ENCODE measurements at places on chromosomes 5 and 9. TPM values are rescaled to one million over a fixed set of nuclear protein-coding genes. Genes with fewer than 3 reads are reported as not detected.

The C5orf58 gene
- total RNA-seq, result not detected

The SVEP1 gene
- total RNA-seq, result 7.5 TPM

The EPB41L4B gene
- 0.05 TPM for total RNA-seq

The RAB14 gene
- total RNA-seq, result 79.9 TPM

The SAP30L gene
- total RNA-seq, result 31.0 TPM

GRCh38 chr5:158736150-158736870 is 363.4 kb downstream of the EBF1 start:
- DNase-seq, result no peak

DNA sequence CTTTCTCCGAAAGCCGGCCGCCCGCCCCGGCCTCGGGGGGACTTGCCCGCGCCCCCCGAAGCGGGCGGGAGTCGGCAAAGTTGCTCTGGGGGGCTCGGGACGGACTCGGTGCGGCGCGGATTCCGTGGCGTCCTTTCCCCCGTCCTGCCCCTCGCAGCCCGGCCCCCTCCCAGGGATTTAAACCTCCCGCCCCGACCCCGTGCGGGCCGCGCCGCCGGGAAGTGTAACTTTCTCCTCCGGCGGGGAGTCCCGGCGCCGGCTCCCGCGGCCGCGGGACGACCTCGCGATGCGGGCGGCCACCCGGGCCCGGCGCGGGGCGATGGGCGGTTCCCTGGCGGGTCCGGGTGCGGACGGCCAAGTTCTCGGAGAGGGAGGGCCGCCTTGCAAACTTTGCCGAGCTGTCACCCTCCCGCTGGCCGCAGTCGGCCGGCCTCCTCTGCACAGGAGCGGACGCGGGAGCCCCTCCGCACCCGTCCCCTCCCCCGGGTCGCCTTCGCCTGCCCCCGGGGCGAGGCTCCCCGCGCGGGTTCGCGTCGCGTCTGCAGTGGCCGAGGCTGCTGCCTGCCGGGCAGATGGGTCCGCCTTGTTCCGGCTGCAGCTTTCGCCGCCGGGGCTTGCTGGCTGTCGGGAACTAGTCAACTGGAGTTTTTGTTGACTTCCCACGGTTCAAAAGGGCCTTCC is 732 bp downstream of the PBX3 start:
- DNase-seq, result no peak

GRCh38 chr9:16867576-16868311 is 2.7 kb downstream of the BNC2 start:
- peak; percentile 54 for DNase-seq

GRCh38 chr5:155303120-155303519 is 289.6 kb downstream of the KIF4B start:
- DNase-seq, result no peak

DNA sequence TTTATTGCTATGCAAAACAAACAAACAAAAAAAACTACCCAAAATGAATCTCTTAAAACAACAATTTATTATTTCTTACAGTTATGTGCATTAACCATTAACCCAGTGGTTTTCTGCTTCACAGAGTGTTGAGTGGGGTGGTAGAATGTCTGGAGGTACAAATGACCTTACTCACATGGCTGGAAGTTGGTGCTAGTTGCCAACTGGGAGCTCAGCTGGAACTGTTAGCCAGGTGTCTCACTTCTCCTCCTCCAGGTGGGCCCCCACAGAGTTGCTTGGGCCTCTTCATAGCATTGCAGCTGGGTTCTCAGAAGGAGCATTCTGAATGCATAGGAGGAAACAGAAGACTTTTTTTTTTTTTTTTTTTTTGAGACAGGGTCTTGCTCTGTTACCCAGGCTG is 10.5 kb upstream of the B4GALT1 start:
- no peak for DNase-seq

- DNase-seq, result no peak
These were observed 747 bp downstream of the ITGA1 start for GRCh38 chr5:52788505-52788821.

- no peak for DNase-seq
These were observed 40.3 kb downstream of the SERINC5 start for GRCh38 chr5:80215523-80215922.

GRCh38 chr9:74556685-74557084 is 59.5 kb downstream of the RORB start:
- no peak for DNase-seq

DNA sequence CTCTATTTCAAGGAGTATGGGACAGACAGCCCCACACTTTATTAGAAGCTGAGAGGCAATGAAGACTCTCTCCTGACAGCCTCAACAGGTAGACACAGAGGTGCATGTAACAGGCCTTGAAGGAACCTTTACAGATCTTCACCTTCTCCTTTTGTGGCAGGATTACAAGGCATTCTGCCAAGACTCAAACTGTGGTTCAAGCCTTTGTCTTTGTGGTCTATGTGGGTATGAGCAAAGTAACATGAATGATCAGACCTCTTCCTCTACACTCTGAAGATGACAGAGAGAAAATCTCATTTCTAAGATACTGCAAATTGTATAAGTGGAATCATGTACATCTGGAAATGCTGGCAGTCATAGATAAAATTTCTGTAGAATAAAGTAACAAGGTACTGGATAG is 346.9 kb downstream of the CDH9 start:
- DNase-seq, result no peak

DNA sequence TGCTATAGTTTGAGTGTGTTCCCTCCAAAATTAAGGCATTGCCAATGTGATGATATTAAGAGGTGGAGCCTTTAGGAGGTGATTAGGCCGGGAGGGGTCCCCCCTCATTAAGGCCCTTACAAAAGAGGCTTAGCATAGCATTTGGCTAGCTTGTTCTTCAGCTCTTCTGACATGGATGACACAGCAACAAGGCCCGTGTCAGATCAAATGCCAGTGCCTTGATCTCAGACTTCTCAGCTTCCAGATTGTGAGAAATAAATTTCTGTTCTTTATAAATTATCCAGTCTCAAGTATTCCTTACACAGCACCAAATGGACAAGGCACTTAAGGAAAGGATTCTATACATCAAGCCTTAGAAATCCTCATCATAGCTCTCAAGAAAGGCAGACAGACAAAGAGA is 31.8 kb downstream of the SLC38A9 start:
- no peak for DNase-seq

DNA sequence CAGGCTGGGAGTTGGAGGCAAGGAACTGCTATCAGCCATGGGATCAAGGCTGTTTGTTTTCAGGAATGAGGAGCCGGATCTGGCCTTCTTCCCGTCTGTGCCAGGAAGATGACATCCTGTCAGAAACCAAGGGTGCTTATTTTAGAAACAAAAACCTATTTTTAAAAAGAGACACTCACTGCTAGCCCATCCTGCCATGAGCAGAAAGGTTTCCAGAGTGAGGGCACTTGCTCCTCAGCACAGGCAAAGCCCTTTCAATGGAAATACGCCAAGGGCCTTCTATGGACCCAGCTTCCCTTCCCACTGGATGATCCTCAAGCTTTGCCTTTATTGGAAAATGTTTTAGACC is 132.6 kb upstream of the FSTL4 start:
- no peak for DNase-seq

- DNase-seq, result no peak
These were observed at the start of gene DOK3 for GRCh38 chr5:177509381-177509951. TSS of gene DOK3 (minus strand) at chr5:177509826. CDS start at chr5:177509540, 286 bp downstream.

DNA sequence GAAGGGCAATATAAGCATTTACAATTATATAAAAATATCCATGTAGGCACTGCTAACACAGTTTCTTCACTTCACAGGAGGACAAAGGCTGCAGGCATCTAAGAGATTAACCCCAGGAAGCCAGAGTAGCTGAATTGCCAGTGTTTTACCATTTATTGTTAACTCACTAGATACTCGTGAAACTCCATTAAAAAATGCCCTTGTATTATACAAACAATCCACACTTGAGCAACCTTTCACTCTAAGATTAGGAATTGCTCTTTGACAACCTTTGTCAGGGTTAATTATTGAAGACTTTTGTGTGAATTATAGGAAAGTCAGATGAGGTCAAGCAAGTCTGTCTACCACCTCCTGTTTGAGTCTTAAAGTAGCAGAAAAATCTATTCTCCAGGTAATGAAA is 317.8 kb downstream of the ADGRV1 start:
- no peak for DNase-seq

DNA sequence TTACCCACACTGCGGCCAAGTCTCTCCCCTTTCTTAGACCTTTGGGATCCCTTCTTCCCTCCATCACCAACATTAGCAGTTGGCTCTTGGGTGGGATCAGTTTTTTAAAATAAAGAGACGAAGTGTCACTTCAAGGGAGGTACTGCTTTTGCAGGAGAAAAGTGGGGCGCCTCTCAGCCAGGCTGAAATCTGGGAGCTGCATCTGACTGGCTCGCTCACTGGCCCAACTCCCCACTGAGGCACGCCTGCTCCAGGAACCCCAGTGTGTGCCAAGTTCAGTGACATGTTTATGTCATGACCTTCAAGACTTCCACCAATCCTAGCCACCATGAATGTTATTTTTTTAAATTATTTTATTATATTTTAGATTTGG is 130.5 kb downstream of the MVB12B start:
- DNase-seq, result no peak

GRCh38 chr5:33312571-33313549 is 127.9 kb upstream of the TARS1 start:
- DNase-seq, result peak; percentile 90

GRCh38 chr5:10702040-10702629 is 58.9 kb downstream of the DAP start:
- DNase-seq, result peak; percentile 92
